Osteoblast (primary cell): ENCODE measurements at places on chromosomes 12 and 14. TPM values are rescaled to one million over a fixed set of nuclear protein-coding genes. Genes with fewer than 3 reads are reported as not detected.
A peak's percentile ranks its signal among the peaks of the same experiment; 100 is the strongest.

DNA sequence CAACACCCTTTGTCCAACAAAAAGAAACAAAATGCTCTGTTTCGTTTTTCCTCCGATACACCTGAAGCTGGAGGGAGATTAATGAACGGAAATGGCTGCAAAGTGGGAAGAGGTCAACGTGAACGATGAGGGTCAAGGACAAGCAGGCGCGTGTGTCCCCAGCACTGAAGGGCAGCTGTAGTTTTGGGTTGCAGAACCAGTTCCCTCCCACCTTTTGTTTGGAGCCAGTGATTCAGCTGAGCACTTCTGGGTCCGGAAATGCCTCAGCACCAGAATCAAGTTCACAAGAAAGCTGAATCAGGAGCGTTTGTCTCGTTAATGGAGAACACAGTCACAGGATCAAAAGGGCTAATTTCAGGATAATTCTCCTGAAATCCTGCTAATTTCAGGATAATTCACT lies 51.1 kb upstream of the PWP1 start:
- no peaks in the 10 kb centered on the region for H3K4me1 ChIP-seq
- DNase-seq: no peak
- no peak overlapping the region for H3K27ac ChIP-seq

Gene NINJ2
- total RNA-seq: 2.9 and 5.8 TPM in 2 replicates

Gene LRRIQ1
- under 0.01 TPM in 1 of 2 replicates, not detected in the other for total RNA-seq

Gene TRMT5
- total RNA-seq: 11.2 and 13.8 TPM in 2 replicates

Gene SIRT4
- total RNA-seq: 1.1 and 1.2 TPM in 2 replicates

- H3K27me3 ChIP-seq: no peaks in the 10 kb centered on the region
- H3K36me3 ChIP-seq: peaks cover 3% of the 10 kb centered on the region
- no peak overlapping the region for H3K4me3 ChIP-seq
- peak; percentile 69 for DNase-seq
- peak overlapping the region; percentile 80 for H3K27ac ChIP-seq
Measured at GRCh38 chr12:11765817-11766794, 116.6 kb downstream of the ETV6 start.

GRCh38 chr14:105855246-105855892 lies 329.0 kb downstream of the TMEM121 start:
- no peak overlapping the region for H3K27ac ChIP-seq
- no peaks in the 10 kb centered on the region for H3K4me1 ChIP-seq
- no peaks in the 10 kb centered on the region for H3K27me3 ChIP-seq
- no peaks in the 10 kb centered on the region for H3K36me3 ChIP-seq
- no peak overlapping the region for H3K4me3 ChIP-seq

Gene PRH2
- 0.36 TPM in 1 of 2 replicates, not detected in the other for total RNA-seq

DNA sequence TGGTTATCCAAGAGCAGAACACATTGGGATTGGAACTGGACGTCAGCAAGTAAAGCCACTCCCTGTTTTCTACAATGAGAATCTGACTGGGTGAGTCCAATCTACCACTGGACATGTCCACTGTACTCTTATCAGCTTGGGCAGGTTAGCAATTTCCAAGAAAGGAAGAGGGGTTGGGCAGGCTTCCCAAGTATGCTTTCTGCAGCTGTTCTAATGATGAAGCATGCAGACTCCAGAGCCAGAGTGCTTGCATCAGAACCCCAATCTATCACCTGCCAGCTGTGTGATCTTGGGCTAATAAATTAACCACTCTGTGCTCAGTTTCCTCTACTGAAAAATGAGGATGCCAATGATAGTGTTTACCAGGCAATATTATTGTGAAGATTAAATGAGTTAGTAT lies 92.0 kb downstream of the EMP1 start:
- no peak overlapping the region for H3K27ac ChIP-seq
- peaks cover 10% of the 10 kb centered on the region for H3K27me3 ChIP-seq
- no peak overlapping the region for H3K4me3 ChIP-seq
- DNase-seq: no peak
- H3K36me3 ChIP-seq: no peaks in the 10 kb centered on the region

GRCh38 chr14:96102081-96102856 lies 63.1 kb downstream of the C14orf132 start:
- peak overlapping the region; percentile 47 for H3K27ac ChIP-seq
- no peak for DNase-seq
- peaks cover 20% of the 10 kb centered on the region for H3K4me1 ChIP-seq
- no peaks in the 10 kb centered on the region for H3K27me3 ChIP-seq
- no peak overlapping the region for H3K4me3 ChIP-seq

Gene ACSM4
- total RNA-seq: not detected in 2 replicates

GRCh38 chr14:58430156-58430555 lies 2.6 kb downstream of the KIAA0586 start:
- no peaks in the 10 kb centered on the region for H3K27me3 ChIP-seq
- H3K36me3 ChIP-seq: peaks cover 30% of the 10 kb centered on the region
- no peak overlapping the region for H3K4me3 ChIP-seq
- peak overlapping the region; percentile 10 for H3K27ac ChIP-seq

DNA sequence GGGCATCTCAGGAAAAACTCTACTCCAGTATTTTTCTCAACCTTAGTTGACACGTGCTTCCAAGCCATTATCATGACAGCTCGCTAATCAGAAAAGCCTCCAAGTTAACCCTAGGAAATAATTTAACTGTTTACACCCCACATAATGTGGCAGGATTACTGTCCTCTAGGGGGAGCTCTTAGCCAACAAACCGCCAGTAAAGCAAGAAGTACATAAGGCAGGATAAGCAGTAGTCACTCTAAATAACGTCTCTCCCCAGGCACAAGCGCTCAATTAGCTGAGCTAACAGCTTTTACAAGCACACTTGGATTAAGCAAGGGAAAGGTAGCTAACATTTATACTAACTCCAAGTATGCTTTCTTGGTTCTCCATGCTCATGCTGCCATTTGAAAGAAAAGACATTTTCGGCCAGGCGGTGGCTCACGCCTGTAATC lies 22.8 kb downstream of the APOBEC1 start:
- H3K4me1 ChIP-seq: peaks cover 4% of the 10 kb centered on the region
- H3K27ac ChIP-seq: no peak overlapping the region
- H3K4me3 ChIP-seq: no peak overlapping the region
- no peaks in the 10 kb centered on the region for H3K27me3 ChIP-seq
- no peaks in the 10 kb centered on the region for H3K36me3 ChIP-seq

Gene CCDC198
- total RNA-seq: not detected in 2 replicates

Gene AICDA
- total RNA-seq: not detected in 2 replicates

- no peaks in the 10 kb centered on the region for H3K4me1 ChIP-seq
Measured at GRCh38 chr12:1864456-1864855, 44.1 kb downstream of the LRTM2 start.

DNA sequence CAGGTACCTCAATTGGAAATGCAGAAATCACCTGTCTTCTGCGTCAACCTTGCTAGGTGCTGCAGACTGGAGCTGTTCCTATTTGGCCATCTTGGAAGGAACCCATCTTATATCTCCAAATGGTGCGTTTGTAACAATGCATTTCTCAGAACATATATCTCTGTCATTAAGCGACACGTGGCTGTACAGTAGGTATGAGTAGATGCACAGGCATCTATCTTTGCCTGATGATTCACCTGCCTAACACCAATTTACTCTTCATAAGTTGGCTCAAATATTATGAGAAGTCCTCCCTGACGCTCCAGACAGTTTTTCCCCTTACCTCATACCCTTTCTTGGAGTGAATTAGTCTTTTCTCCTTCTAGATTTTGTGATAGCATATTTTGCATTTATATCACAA lies 44.2 kb downstream of the GPR137C start:
- no peak for DNase-seq
- no peaks in the 10 kb centered on the region for H3K4me1 ChIP-seq
- no peaks in the 10 kb centered on the region for H3K36me3 ChIP-seq
- H3K27me3 ChIP-seq: no peaks in the 10 kb centered on the region
- no peak overlapping the region for H3K4me3 ChIP-seq

DNA sequence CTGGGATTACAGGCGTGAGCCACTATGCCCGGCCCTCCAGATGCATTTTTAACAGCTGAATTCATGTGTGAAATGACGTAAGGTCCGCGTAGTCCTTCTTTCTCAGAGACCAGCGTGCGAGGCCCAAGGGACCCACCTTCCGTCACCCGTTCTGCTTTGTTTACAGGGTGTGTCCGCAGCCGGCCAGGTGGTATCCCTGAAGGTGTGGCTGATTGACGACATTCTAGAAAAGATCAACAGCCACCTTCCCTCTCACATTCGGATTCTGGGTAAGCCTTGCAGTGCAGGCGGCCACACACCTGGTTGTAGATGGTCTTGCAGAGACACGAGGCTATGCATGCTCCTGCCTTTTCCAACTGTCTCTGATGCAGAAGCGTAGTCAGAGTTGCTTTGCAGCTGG lies 9.9 kb downstream of the PUS1 start:
- no peaks in the 10 kb centered on the region for H3K4me1 ChIP-seq
- H3K27ac ChIP-seq: no peak overlapping the region
- H3K36me3 ChIP-seq: peaks cover 54% of the 10 kb centered on the region
- no peak overlapping the region for H3K4me3 ChIP-seq
- peak; percentile 44 for DNase-seq

Gene ORAI1
- 7.2 and 7.7 TPM in 2 replicates for total RNA-seq

- H3K4me3 ChIP-seq: no peak overlapping the region
- H3K4me1 ChIP-seq: peaks cover 22% of the 10 kb centered on the region
- DNase-seq: no peak
- H3K27ac ChIP-seq: no peak overlapping the region
Measured at GRCh38 chr12:93135286-93136239, 206.5 kb upstream of the EEA1 start.

DNA sequence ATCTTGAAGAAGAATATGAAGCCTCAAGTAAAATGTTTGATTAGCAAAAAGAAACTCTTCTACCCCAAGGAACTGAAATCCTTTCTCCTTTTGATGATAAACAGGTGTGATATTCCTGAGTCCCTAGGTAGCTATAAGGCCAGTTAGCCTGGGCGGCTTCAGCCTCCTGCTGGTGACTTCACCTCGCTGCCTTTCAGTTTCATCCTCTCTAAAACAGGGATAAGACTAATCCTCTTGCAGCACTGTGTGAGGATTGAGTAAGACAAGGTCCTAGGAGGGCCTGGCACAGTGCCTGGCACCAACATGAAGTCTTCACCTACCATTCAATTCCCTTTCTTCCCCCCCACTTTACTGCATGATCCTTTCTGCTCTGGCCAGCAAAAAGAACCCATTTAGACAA lies 42.1 kb downstream of the CIT start:
- H3K4me1 ChIP-seq: no peaks in the 10 kb centered on the region
- H3K36me3 ChIP-seq: peaks cover 4% of the 10 kb centered on the region
- no peak overlapping the region for H3K27ac ChIP-seq
- no peak overlapping the region for H3K4me3 ChIP-seq
- no peaks in the 10 kb centered on the region for H3K27me3 ChIP-seq

DNA sequence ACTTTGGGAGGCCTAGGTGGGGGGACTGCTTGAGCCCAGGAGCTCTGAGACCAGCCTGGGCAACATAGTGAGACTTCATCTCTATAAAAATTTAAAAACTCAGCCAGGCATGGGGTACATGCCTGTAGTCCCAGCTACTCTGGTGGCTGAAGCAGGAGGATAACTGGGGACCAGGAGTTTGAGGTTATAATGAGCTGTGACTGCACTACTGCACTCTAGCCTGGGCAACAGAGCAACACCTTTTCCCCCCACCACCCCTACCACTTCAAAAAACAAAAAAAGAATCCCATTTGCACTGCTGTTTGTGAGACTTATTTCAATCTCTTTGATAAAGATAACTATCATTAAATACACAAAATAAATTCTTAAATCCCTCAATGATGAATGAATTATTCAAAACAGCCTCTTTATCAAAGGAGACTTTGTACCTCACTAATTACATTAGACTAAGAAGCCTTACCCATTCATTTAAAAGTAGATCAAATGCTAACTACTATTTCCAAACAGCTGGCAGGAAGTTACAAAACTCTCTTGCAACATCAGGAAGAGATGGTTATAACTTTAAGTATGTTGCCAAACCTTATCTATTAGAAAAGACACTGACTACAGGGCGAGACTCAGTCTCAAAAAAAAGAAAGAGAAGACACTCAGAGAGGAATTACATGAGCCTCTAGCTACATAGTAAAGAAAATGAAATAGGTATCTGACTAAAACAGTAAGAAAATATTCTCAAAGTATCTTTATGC lies 14.7 kb downstream of the BLTP3B start:
- no peak for DNase-seq
- H3K4me1 ChIP-seq: peaks cover 31% of the 10 kb centered on the region
- peak overlapping the region; percentile 29 for H3K4me3 ChIP-seq
- peak overlapping the region; percentile 56 for H3K27ac ChIP-seq

GRCh38 chr14:92613681-92614260 lies 100.2 kb downstream of the RIN3 start:
- no peak overlapping the region for H3K4me3 ChIP-seq
- H3K36me3 ChIP-seq: no peaks in the 10 kb centered on the region
- DNase-seq: no peak
- peaks cover 8% of the 10 kb centered on the region for H3K4me1 ChIP-seq
- no peak overlapping the region for H3K27ac ChIP-seq
- H3K27me3 ChIP-seq: no peaks in the 10 kb centered on the region

Gene SLC4A8
- total RNA-seq: 1.2 and 2.9 TPM in 2 replicates

- H3K36me3 ChIP-seq: no peaks in the 10 kb centered on the region
- H3K4me1 ChIP-seq: no peaks in the 10 kb centered on the region
- H3K27me3 ChIP-seq: no peaks in the 10 kb centered on the region
- no peak overlapping the region for H3K27ac ChIP-seq
Measured at GRCh38 chr14:61362072-61362750, 40.8 kb downstream of the PRKCH start.

- H3K4me3 ChIP-seq: no peak overlapping the region
- H3K36me3 ChIP-seq: no peaks in the 10 kb centered on the region
- no peaks in the 10 kb centered on the region for H3K4me1 ChIP-seq
- H3K27ac ChIP-seq: no peak overlapping the region
- no peak for DNase-seq
Measured at GRCh38 chr12:129481921-129482320, 421.9 kb downstream of the TMEM132D start.

GRCh38 chr14:68395604-68396003 lies 397.3 kb downstream of the ZFP36L1 start:
- peak overlapping the region; percentile 61 for H3K27ac ChIP-seq
- peak overlapping the region; percentile 16 for H3K4me3 ChIP-seq
- peak; percentile 82 for DNase-seq
- no peaks in the 10 kb centered on the region for H3K36me3 ChIP-seq
- H3K27me3 ChIP-seq: no peaks in the 10 kb centered on the region

- H3K4me1 ChIP-seq: peaks cover 11% of the 10 kb centered on the region
- H3K4me3 ChIP-seq: no peak overlapping the region
- DNase-seq: no peak
Measured at GRCh38 chr12:80659512-80660063, 47.8 kb upstream of the MYF6 start.

GRCh38 chr12:90794212-90794611 lies 160.8 kb downstream of the CCER1 start:
- DNase-seq: no peak
- no peaks in the 10 kb centered on the region for H3K36me3 ChIP-seq
- no peak overlapping the region for H3K27ac ChIP-seq
- H3K27me3 ChIP-seq: no peaks in the 10 kb centered on the region
- no peaks in the 10 kb centered on the region for H3K4me1 ChIP-seq
- no peak overlapping the region for H3K4me3 ChIP-seq
